PC-9 (cell line): ENCODE measurements at places on chromosomes 2 and 18. TPM values are rescaled to one million over a fixed set of nuclear protein-coding genes. Genes with fewer than 3 reads are reported as not detected.

Gene HNMT
- total RNA-seq: 16.6 TPM in 2 replicates

DNA sequence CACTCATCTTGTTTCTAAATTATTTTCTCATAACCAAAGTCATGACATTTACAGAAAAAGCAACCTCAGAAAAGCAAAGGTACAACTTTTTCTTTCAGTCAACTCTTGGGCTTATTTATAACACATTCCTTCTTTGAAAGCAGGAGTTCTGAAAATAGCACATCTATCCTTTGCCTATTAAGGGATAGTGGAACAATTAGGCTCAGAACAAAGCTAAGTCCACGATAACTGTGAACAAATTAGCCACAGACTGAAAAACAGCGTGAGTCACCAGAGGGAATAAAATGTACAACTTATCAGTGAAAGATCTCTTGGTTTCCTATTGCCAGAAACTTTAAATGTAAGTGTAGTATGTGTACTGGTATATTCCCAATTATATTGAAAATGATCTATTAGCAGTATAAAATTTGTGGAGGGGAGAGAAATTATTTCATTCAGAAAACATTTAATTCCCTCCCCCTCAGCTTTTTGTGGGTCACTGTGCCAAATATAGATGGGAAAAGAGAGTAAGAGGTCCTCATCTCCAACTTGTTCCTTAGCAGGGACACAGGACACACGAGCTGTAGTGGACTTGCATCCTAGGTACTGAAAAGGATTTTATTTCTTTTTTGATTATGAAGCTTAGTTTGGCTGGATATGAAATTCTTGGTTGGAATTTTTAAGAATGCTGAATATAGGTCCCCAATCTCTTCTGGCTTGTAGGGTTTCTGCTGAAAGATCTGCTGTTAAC lies 15.4 kb upstream of the MATN3 start:
- no peak overlapping the region for H3K27ac ChIP-seq
- H3K4me3 ChIP-seq: no peak overlapping the region
- no peak for DNase-seq
- peaks cover 42% of the 10 kb centered on the region for H3K36me3 ChIP-seq
- H3K27me3 ChIP-seq: no peaks in the 10 kb centered on the region

Gene ZNF638
- 109 and 122 TPM in 2 replicates for total RNA-seq

Gene GPBAR1
- 0.20 and 0.22 TPM in 2 replicates for total RNA-seq

Gene CYTIP
- total RNA-seq: not detected in 2 replicates

Gene MARCO
- total RNA-seq: not detected in 2 replicates

Gene EVX2
- not detected in 2 replicates for total RNA-seq

- H3K36me3 ChIP-seq: no peaks in the 10 kb centered on the region
- peak overlapping the region; percentile 96 for H3K27ac ChIP-seq
- H3K4me1 ChIP-seq: peaks cover 33% of the 10 kb centered on the region
- no peak for DNase-seq
These were observed 216.7 kb downstream of the TGIF1 start for GRCh38 chr18:3666526-3667254.

DNA sequence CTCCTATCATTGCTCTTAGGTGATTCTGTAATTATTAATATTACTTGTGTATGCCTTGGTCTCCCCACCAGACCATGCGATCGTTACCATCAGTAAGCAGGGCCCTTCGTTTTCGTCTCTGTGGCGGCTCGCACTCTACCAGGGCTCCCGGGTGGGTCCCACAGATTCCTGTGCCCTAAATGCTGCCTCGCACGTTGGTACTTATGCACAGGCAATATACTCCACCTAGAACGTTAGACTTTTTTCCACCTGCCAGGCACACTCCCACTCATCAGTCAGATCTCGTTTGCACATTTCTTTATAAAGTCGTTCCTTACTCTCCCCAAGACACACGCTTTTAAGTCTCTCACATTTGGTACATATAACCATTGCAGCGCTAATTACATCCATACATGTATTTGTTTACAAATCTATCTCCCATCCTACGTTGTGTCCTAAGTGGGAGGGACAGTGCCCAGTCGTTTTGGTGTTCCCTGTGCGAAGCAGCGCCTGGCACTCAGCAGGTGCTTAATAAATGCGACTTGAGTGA lies 901 bp downstream of the FEZ2 start:
- H3K36me3 ChIP-seq: peaks cover 8% of the 10 kb centered on the region; the same call in 1 of the 2 replicates
- H3K27me3 ChIP-seq: no peaks in the 10 kb centered on the region
- peak overlapping the region; percentile 65 for H3K4me3 ChIP-seq

- H3K36me3 ChIP-seq: no peaks in the 10 kb centered on the region
- peaks cover 52% of the 10 kb centered on the region for H3K27me3 ChIP-seq
- H3K4me1 ChIP-seq: no peaks in the 10 kb centered on the region
- H3K27ac ChIP-seq: no peak overlapping the region
- H3K4me3 ChIP-seq: no peak overlapping the region
- no peak for DNase-seq
These were observed 110.6 kb upstream of the DDX18 start for GRCh38 chr2:117703858-117704257.

Gene RABL2A
- 19.3 and 27.7 TPM in 2 replicates for total RNA-seq

GRCh38 chr2:239662413-239663120 lies 261.7 kb upstream of the HDAC4 start:
- no peaks in the 10 kb centered on the region for H3K4me1 ChIP-seq
- H3K4me3 ChIP-seq: no peak overlapping the region
- DNase-seq: no peak
- no peaks in the 10 kb centered on the region for H3K36me3 ChIP-seq
- peaks cover 84% of the 10 kb centered on the region for H3K27me3 ChIP-seq
- H3K27ac ChIP-seq: no peak overlapping the region

Gene REEP1
- 0.25 and 0.31 TPM in 2 replicates for total RNA-seq

DNA sequence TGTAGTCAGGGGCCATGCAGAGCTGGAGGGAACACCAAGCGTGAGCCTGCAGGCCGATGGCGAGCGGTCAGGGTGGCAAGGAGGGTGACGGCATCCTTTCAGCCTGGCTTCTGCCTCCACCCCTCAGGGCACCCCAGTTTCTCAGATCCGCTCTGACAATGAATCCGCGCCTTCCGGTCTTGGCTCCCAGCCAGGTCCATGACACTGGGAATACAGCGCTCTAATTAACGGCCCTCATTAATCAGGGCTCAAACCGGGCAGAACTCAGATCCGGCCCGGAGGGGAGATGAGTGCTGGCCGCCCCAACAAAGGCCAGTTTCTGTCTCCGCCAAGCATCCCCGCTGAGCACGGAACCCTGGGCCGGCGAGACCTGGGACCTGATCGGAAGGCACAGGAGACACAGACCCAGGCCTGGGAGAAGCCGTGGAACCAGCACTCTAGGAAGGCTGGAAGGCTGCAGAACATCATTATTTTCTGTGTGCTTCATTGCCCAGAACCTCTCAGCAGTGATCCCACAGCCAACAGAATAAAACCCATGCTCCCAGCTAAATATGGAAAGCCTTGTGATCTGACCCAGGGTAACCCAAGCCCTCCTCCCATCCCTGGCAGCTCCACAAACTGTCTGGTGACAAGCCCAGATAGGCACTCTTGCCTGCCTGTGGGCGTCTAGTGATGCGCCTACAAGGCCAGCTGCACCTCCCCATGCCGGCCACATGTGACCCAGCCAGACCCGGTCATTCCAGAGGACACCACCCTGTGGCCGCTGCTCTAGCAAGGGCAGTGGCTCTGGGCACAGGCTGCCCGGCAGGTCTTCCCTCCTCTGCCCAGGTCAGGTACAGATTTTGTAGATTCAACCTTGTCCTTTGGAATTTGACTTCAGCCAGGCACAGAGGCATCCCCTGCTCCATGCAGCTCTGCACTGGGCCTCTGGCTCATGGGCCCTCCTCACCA lies 438.7 kb upstream of the MYT1L start:
- DNase-seq: no peak
- H3K27me3 ChIP-seq: peaks cover 72% of the 10 kb centered on the region
- H3K36me3 ChIP-seq: no peaks in the 10 kb centered on the region
- H3K27ac ChIP-seq: no peak overlapping the region
- no peaks in the 10 kb centered on the region for H3K4me1 ChIP-seq

Gene CIDEA
- not detected in 2 replicates for total RNA-seq

DNA sequence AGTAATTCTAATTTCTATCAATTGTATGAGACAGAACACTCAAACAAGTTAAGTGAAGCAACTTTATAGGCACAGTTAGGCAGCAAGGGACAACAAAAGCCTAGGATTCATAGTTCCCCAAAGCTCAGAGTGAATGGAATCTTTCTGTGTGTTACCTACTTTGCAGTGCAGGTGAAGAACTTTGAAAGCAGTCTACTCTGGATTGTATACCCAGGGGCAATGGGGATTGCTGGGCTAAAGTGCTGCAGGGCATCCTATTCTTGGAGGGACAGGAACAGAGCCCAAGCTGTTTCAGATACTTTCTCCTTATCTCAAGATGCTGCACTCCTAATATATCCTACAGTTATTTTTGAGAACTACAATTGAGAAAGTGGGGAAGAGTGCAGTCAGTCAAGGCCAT lies 207.6 kb downstream of the PLCL1 start:
- H3K27ac ChIP-seq: no peak overlapping the region
- no peaks in the 10 kb centered on the region for H3K36me3 ChIP-seq
- H3K4me3 ChIP-seq: no peak overlapping the region
- no peak for DNase-seq

- H3K4me1 ChIP-seq: no peaks in the 10 kb centered on the region
- H3K27me3 ChIP-seq: no peaks in the 10 kb centered on the region
- DNase-seq: no peak
- H3K4me3 ChIP-seq: no peak overlapping the region
- peaks cover 4% of the 10 kb centered on the region; the same call in 1 of the 2 replicates for H3K36me3 ChIP-seq
These were observed 70.6 kb downstream of the EMILIN2 start for GRCh38 chr18:2917259-2918047.

GRCh38 chr2:238488347-238488826 lies 61.7 kb downstream of the ASB1 start:
- H3K4me3 ChIP-seq: no peak overlapping the region
- H3K4me1 ChIP-seq: no peaks in the 10 kb centered on the region
- peaks cover 65% of the 10 kb centered on the region for H3K27me3 ChIP-seq

GRCh38 chr2:167103028-167103756 lies 214.9 kb downstream of the XIRP2 start:
- H3K4me3 ChIP-seq: no peak overlapping the region
- H3K27ac ChIP-seq: no peak overlapping the region
- no peaks in the 10 kb centered on the region for H3K27me3 ChIP-seq
- H3K4me1 ChIP-seq: no peaks in the 10 kb centered on the region
- H3K36me3 ChIP-seq: no peaks in the 10 kb centered on the region

Gene UGT1A10
- total RNA-seq: not detected in 2 replicates

Gene ME2
- total RNA-seq: 24.6 and 27.9 TPM in 2 replicates

GRCh38 chr2:31420936-31421335 lies 6.4 kb upstream of the XDH start:
- DNase-seq: no peak
- H3K27ac ChIP-seq: no peak overlapping the region
- no peak overlapping the region for H3K4me3 ChIP-seq
- H3K4me1 ChIP-seq: peaks cover 8% of the 10 kb centered on the region
- H3K27me3 ChIP-seq: no peaks in the 10 kb centered on the region

DNA sequence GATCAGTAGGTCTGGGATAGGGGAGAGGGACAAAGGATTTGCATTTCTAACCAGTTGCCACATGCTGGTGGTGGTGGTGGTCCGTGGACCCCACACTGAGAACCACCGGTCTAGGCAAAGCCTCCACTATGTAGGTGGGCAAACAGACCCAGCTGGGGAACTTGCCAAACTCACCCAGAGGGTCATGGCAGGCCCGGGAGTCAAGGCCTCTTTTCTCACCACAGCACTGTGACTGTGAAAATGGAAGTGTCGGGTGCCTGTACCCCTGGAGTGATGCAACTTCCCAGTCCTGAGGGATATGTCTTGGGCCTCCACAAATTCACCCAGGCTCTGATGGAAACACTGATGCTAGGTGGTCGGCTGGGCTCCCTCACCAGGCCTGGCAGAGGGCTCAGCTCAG lies 101.2 kb upstream of the SMAD2 start:
- H3K4me3 ChIP-seq: no peak overlapping the region
- H3K36me3 ChIP-seq: no peaks in the 10 kb centered on the region
- H3K27ac ChIP-seq: no peak overlapping the region
- no peak for DNase-seq

GRCh38 chr2:156883804-156884203 lies 373.7 kb upstream of the GALNT5 start:
- H3K4me1 ChIP-seq: peaks cover 19% of the 10 kb centered on the region
- H3K27me3 ChIP-seq: no peaks in the 10 kb centered on the region
- H3K36me3 ChIP-seq: no peaks in the 10 kb centered on the region

DNA sequence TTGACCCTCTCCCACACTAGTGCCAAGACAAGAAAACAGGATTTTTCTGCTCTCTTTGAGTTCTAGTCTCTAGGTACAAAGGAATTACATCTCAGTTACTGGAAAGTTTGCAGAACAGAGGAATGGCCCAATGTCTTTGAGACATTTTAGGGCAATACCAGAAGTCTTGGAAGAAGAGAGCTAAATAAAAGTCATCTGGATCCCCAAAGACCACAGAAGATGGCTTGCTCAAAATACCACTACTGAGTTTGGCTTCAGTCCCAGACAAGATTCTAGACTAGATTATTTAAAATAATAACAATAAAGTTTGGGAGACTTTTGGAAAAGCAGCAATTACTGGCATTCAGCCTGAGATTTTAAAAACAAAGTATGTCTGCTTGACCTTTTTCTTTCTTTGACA lies 61.9 kb upstream of the HK2 start:
- no peak overlapping the region for H3K4me3 ChIP-seq
- H3K4me1 ChIP-seq: no peaks in the 10 kb centered on the region
- no peaks in the 10 kb centered on the region for H3K27me3 ChIP-seq
